COR-L47 (cell line): ENCODE measurements at places on chromosomes 3 and 15.
A peak's percentile ranks its signal among the peaks of the same experiment; 100 is the strongest.

DNA sequence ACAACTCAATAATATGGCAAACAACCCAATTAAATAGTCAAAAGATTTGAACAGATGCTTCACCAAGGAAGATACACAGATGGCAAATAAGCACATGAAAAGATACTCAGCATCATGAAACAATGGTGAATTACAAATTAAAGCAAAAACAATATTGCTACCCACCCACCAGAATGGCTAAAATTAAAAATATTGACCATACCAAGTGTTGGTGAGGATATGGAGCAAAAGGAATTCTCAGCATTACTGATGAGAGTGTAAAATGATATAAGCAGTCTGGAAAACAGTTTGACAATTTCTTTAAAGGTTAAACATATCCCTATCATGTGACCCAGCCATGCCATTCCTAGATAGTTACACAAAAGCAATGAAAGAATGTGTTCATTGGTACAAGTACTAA is 5.7 kb upstream of the PXYLP1 start:
- no peak for DNase-seq

DNA sequence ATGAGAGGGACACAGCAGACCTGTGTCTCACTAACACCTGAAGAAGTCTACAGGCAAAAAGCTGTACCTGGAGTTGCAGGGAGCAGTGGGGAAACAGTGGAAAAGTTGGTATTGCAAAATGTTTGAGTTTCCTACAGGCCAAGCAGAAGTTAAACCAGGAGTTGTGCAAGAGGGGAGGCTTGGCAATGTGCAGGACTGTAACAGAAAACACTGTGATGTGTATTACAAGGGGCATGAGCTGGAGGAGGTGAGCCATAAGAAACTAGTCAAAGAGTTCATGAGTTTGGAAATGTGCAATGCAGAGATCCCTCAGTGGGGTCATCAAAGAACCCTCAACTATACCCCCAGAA is 47.1 kb upstream of the SERPINI2 start:
- DNase-seq = no peak

DNA sequence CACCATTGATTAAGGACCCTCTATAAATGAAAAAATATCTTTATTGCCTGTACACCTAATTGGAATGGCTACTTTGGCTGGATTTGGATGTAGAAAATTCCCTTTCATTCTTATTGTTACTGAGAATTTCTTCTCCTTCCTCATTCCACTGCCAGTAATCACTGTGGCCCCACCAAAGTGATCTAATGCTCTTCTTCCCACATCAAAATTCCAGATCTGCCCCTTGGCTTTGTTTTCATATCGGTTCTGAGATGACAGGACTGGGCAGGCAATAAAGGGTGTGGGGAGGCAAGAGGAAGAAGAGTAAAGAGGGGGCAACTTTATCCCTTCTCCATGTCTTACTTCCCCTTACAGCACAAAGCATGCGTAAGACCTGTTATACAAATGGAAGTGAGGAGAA is 2.1 kb downstream of the ANKUB1 start:
- no peak for DNase-seq

DNA sequence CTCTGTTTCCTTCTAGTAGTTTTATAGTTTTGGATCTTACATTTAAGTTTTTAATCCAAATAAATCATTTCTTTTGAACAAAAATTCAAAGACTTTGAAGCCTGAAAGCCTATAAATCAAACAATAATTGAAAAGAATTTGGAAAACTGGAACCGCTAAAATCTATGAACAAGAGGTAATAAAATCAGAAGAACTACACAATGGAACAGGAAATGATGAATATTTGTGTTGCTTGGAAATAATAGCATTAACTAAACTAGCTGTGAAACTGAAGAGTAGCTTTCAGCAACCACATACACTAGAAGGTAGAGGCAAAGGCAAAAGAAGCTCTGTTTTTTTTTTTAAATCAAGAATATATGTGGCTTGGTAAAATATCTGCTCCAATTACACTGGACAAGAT is 147.9 kb upstream of the ABI3BP start:
- no peak for DNase-seq

DNA sequence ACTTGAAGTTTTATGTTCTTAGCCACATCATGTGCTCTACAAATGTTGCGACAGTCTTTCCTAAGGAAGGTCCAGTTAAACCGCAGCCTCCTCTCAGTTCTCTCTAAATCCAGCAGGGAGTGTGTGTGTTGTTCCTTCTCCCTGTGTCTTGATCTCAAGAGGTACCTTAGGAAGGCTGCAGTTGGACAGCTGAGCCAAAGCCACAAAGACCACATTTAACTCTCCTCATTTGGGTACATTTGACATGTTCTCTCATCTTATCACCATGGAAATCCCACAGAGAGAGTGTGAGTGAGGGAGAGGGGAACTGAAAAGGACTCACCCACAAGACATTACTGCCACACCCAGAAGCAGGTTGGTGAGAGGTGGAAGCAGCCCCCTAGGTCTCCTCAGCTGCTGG is 79.5 kb downstream of the CD200R1L start:
- no peak for DNase-seq

DNA sequence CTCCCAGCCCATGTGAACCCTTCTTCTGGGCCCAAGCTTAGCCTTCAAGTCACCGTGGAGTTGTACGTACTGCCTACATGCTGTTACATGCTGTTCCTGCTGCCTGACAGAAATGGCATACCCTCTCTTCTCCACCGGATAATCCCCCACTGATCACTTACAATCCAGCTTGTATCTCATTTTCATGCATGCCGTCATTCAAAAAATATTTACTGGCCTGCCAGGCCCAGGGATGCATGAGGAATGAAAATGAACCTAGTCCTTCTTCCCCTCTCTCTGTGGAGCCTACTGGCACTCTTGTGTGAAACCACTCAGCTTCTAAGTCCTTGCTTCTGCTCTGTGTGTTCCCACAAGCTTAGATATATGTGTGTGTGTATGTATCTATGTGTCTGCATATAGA is 60.6 kb downstream of the WNT5A start:
- DNase-seq = no peak

DNA sequence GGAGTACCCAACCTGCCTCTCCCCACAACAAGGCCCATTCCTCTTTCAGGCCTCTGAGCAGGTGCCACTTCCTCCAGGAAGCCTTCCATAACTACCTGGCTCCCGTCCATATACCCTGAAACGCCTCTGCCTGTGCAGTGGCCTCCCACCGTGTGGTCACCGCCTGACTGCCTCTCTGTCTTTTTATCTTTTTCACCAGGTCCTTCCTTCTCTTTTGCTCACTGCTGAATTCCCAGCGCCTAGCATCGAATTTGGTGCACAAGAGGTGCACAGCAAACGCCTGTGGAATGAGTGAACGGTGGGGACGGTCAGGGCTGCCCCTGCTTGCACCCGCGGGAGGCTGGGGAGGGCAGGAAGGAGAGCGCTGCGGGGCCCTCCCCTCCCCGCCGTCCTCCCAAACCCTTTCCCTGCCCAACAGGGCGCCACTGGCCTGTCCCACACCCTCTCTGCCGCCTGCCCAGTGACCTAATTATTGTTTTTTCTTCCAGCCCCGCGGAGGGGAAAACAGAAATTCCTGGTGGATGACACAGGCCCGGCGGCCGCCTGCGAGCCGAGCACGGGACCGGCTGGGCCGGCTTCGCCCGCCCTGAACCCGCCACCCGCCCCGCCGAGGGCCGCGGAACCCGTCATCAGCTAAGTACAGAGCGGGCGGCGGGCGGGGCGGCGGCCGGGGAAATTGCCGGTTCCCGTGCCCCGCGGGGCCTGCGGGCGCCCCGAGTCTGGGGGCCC is 140.1 kb downstream of the SMAD6 start:
- DNase-seq = no peak

GRCh38 chr3:125693887-125694286 is 98.6 kb upstream of the OSBPL11 start:
- no peak for DNase-seq

DNA sequence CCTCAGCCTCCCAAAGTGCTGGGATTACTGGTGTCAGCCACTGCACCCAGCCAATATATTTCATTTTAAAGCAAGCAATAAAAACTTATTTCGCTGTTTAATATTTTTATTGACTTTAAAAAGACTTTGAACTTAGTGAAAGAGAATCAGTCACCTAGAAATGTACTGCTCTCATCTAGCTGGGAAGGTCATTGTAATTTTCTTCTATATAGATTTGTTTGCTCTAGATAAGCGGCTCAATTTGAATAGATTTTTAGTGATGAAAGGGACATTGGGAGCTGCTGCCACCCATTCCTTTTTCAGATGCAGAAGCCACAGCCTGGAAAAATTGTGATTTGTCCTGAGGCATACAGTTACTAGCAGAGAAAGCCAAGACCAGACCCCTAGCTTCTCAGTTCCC is 40.1 kb downstream of the CAPN7 start:
- no peak for DNase-seq

DNA sequence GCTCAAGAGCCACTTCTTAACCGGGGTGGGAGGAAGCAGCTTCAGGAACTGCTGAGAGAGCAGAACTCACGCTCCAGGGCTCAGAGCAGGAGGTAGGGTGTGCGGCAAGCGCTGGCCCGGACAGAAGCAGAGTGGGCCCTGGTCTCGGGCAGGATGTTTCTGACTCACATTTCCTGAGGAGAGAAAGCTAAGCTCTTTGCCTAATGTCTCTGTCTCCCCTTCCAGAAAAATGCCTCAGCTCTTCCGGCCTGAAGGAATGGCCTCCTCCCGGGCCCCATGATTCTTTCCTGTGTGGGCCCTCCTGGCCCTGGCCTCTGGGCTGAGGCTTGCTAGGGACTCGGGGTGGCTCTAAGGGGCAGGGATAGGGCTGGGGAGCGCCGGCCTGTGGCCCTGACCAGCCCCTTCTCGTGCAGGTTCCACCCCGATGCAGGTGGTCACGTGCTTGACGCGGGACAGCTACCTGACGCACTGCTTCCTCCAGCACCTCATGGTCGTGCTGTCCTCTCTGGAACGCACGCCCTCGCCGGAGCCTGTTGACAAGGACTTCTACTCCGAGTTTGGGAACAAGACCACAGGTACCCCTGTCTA is 4.1 kb upstream of the STAB1 start:
- no peak for DNase-seq

DNA sequence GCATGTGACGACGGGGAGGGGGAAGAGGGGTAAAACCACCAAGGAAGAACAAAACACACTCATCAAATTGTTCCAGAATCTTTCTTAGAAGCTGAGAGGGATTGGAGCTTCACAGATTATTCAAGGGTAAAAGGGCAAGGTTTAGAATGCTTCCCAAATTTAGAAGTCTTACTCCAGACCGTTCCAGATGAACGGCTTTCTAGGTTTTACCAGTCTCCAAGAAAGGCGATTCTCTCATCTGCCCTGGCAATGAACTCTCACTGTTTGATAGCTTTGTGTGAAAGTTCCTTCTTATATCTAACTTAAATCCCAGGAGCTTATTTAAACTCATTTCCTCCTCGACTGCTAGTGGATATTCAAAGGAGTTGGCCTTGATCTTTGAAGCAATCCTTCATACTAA is 124.3 kb upstream of the PRICKLE2 start:
- no peak for DNase-seq

- no peak for DNase-seq
Measured at GRCh38 chr3:167480748-167481147, 6.9 kb upstream of the SERPINI2 start.

- DNase-seq = no peak
Measured at GRCh38 chr15:99409560-99409959, 156.2 kb upstream of the MEF2A start.

DNA sequence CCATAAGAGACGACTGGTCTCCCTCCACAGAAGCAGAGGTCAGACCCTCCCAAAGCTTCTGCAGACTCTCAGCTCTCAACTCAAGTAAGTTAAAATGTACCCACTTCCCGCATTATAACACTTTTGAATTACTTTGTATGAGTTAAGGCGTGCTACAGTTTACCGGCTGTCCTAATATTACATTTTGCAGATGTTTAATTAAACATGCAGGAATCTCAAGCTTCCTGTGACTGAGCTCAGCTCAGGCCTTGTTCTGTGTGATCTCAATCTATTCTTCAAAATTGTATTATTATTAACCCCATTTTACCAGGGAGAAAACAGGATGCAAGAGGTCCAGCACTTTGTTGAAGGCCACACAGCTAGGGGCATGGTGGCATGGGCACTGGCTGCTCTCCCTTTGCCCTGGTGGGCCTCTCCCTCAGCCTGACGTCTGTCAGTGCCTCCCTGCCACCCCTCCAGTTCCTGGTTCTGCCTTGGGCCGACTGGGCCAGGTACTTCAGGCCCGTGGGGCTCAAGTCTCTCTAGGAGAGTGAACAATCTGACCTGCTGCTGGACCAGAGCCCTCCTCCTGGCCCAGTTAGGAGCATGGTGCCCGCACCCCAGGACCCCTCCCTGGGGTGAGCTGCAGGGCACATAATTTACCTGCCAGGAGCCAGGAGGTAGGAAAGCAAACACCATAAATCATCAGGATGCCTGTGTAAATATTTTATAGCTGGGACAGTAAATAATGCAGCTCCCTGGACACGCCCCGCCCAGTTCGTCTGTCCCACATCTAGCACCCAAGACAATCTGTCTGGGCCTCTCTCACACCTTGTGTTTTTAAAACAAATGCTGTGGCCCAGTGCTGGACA is 14.9 kb upstream of the RFT1 start:
- peak; percentile 5 for DNase-seq

- no peak for DNase-seq
Measured at GRCh38 chr3:8899876-8900460, 63.3 kb downstream of the RAD18 start.

DNA sequence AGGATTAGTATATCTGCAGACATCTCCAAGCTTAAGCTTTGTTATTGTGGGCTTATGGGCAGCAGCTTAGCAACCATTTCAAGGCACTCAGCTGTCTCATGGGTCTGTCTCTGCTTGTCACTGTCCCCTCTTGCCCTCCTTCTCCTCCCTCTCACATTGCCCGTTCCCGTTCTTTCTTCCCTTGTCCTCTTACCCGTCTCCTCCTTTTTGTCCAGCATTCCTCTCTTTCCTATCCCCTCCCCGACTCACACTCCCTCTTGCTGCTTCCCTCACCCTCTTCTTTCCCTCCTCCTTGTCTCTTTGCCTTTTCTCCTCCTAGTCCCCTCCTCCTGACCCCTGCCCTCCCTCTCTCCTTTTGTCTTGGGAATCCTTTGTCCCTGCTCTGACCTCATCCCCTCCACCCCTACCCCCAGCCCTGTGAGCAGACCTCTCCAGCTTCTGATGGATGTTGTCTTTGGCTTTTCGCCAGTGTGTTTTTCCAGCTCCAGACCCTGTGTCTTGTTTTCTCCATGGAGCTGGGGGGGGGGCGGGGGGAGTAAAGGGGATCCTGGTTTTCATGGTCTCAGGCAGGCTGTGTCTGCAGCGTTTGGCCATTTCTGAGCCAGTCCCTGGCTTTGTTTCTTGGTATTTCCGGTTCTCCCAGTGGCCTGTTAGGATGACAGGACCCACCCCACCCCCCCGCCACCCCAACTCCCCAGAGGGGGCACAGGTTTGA is 47.9 kb upstream of the TRAK1 start:
- DNase-seq = peak; percentile 14

GRCh38 chr3:190673148-190673547 is 159.3 kb downstream of the IL1RAP start:
- DNase-seq = no peak
